ENCODE measurements at places on chromosomes 11 and 22.

- DNase-seq, result peak; percentile 45
Measured at GRCh38 chr22:50250555-50251476, at the start of gene HDAC10. TSS of gene HDAC10 (minus strand) at chr22:50251265. CDS start at chr22:50251032, 233 bp downstream.

GRCh38 chr22:35479985-35480550 lies 60.6 kb upstream of the RASD2 start:
- DNase-seq, result no peak

GRCh38 chr11:8658321-8659057 lies 24.0 kb downstream of the TRIM66 start:
- peak; percentile 50 for DNase-seq

DNA sequence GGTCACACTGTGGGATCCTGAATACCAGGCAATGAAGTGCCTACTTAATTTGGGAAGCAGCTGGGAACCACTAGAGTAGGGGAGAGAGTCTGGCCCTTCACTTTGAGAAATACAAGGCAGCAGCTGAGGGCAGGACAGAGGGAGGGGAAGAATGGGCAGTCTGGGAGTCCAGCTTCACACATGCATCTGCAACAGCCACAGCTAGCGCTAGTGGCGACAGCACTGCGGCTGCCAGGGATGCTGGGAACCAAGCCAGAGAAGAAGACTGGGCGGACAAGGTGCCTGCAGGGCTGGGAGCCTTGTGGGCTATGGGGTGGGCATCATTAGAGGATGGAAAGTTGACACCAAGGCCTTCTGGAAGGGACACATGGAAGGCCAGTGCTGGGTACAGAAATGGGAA lies 15.8 kb downstream of the SCUBE2 start:
- DNase-seq, result no peak

DNA sequence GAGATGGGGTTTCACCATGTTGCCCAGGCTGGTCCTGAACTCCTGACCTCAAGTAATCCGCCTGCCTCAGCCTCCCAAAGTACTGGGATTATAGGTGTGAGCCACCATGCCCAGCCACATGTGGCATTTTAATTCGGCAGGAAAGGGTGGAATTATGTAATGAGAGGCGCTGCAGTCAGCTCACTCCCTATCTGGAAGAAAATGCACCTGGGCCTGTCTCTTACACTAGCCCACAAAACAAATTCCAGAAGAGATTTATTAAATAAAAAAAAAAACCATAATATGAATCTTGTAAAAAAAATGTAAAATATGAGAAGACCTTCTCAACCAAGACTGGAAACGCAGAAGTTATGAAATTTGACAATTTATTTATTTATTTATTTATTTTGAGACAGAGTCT lies 8.2 kb upstream of the KAT5 start:
- no peak for DNase-seq

GRCh38 chr22:21811982-21812381 lies 55.5 kb downstream of the MAPK1 start:
- no peak for DNase-seq

GRCh38 chr11:78310500-78310909 lies 107.1 kb downstream of the GAB2 start:
- DNase-seq, result no peak

GRCh38 chr11:67356387-67356863 lies 3.1 kb upstream of the POLD4 start:
- no peak for DNase-seq

DNA sequence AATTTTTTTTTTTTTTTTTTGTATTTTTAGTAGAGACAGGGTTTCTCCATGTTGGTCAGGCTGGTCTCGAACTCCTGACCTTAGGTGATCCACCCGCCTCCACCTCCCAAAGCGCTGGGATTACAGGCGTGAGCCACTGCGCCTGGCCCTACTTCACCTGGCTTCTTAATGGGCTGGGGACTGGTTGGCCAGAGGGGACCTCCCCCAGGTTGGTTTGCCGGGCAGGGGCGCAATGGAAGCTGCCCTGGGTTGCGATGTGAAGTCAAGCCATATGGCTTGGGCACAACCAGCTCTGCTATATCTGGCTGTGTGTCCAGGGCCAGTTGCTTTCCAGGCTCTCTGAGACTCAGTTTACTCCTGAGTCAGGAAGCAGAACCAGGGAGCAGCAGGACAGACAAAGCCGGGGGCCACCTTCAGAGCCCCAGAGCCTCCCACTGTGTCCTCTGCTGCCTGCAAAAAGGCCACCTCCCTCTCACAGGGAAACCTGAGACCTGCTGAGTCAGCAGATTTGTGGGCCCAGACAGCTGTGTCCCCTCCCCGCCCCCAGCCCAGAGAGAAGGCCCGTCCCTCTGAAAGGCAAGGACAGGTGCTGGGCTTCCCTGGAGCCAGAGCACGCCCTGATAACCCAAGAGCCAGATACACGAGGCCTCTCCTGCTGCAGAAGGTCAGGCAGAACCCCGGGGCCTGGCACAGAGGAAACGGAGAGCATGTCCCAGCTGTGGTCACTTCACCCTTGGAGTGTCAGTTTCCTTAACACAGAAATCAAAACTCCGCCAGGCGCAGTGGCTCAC lies 29.2 kb upstream of the DAGLA start:
- DNase-seq, result no peak

- DNase-seq, result no peak
Measured at GRCh38 chr11:46256540-46257001, 20.9 kb upstream of the CREB3L1 start.

DNA sequence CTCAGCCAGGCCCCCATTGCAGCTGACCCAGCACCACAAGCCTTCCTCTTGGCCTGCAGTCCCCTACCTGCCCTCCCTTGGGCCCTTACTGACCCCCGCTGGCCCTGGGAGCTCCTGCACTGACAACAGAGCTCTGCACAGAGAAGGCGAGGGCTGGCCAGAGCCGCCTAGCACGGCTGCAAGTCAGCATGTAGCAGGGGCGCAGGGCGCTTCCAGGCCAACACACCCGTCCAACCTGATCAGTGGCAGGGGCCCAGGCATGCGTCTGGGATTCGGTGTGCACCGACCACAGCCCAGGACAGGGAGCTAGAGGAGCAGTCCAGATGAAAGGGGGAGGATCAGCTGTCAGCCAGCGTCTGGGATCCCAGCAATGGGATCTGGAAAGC lies 7.6 kb downstream of the WNT7B start:
- DNase-seq, result no peak

- no peak for DNase-seq
Measured at GRCh38 chr22:30821863-30822215, 127.2 kb downstream of the OSBP2 start.

- no peak for DNase-seq
Measured at GRCh38 chr11:120279502-120279901, 39.6 kb downstream of the POU2F3 start.
